Mammary epithelial cell (primary cell): ENCODE measurements at places on chromosomes 7 and 10. TPM values are rescaled to one million over a fixed set of nuclear protein-coding genes. Genes with fewer than 3 reads are reported as not detected.

HHEX gene
- 0.28 and 0.43 TPM in 2 replicates for total RNA-seq

LBX1 gene
- 0.11 TPM in 1 of 2 replicates, not detected in the other for total RNA-seq

GRID2IP gene
- total RNA-seq = not detected

HABP2 gene
- not detected in 2 replicates for total RNA-seq

SEC24C gene
- total RNA-seq = 48.0 TPM

ANKRD7 gene
- total RNA-seq = 0.35 and 0.61 TPM in 2 replicates

GHITM gene
- 199 TPM for total RNA-seq

ASAH2 gene
- 1.2 TPM for total RNA-seq

SCART1 gene
- total RNA-seq = 4.4 and 5.0 TPM in 2 replicates

TAS2R41 gene
- not detected in 2 replicates for total RNA-seq

GRM3 gene
- not detected in 2 replicates for total RNA-seq

CALHM1 gene
- total RNA-seq = not detected

KRIT1 gene
- total RNA-seq = 40.2 TPM

UNC5B gene
- 7.2 and 15.0 TPM in 2 replicates for total RNA-seq

ZNF804B gene
- not detected for total RNA-seq

AGBL3 gene
- total RNA-seq = 0.61 and 0.99 TPM in 2 replicates

PHYHIPL gene
- 0.17 TPM for total RNA-seq

HECW1 gene
- not detected in 2 replicates for total RNA-seq

CPA2 gene
- 0.38 TPM in 1 of 2 replicates, not detected in the other for total RNA-seq

MBL2 gene
- not detected in 2 replicates for total RNA-seq

TPK1 gene
- total RNA-seq = 1.2 and 1.3 TPM in 2 replicates

CXCL12 gene
- 0.50 TPM for total RNA-seq

PILRA gene
- not detected for total RNA-seq

GPR26 gene
- not detected in 2 replicates for total RNA-seq

UCN3 gene
- total RNA-seq = not detected

BCCIP gene
- 21.2 TPM for total RNA-seq

TFEC gene
- total RNA-seq = 0.19 TPM in 1 of 2 replicates, not detected in the other

NRF1 gene
- total RNA-seq = 11.3 TPM

TUBB8 gene
- total RNA-seq = not detected in 2 replicates

CRTAC1 gene
- not detected in 2 replicates for total RNA-seq

NAMPT gene
- 132 and 211 TPM in 2 replicates for total RNA-seq

ITIH2 gene
- total RNA-seq = not detected

PIP gene
- total RNA-seq = not detected

ERVW-1 gene
- total RNA-seq = not detected in 2 replicates

RAB19 gene
- total RNA-seq = 1.3 TPM

KAZALD1 gene
- total RNA-seq = 1.5 TPM

MOGAT3 gene
- total RNA-seq = not detected in 2 replicates
